ENCODE measurements at places on chromosomes 4 and X.

- DNase-seq, result no peak
Observed at GRCh38 chr4:98623126-98623802, 35.1 kb downstream of the TSPAN5 start.

DNA sequence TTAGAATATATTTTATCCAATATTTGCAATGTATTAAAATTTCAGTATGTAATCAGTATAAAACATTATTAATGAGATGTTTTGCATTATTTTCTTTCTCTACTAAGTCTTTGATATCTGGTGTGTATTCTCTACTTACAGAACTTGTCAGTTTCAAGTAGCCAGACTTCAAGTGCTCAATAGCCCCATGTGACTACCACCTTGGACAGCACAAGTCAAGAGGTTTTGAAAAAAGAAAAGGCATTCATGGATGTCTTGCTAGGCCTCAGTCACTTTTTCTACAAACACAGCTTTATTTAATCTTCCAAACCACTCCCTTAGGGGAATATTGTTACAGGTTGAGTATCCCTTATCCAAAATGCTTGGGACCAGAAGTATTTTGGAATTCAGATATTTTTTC is 189.4 kb downstream of the QDPR start:
- no peak for DNase-seq

DNA sequence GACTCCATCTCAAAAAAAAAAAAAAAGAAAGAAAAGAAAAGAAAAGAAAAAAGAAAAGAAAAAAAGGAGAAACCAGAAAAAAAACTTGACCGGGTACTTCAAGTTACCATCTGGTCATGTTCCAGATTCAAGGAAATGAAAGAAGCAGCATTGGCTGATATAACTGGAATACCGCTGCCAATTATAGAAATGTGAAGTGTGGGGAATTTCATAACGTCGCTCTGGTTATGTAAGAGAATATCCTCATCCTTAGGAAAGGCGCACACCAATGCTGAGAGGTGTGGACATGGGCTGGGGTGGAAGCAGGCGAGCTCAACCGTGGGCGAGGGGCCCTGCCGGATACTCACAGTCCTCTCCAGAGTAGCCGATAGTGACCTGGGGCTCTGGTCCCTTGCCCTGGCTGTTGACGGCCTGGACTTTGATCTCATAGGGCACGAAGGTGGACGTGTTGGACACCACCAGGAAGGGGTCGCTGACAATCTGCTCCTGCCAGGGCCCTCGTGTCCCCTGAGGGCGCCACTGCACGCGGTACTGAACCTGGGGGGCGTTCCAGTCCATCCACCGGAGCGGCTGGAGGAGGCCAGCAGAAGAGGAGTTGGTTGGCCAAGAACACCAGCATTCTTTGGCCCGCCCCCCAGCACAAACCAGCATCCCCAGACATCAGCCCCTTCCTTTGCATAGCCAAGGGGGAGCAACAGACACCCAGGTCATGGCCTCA is 19.5 kb downstream of the L1CAM start:
- DNase-seq, result no peak

DNA sequence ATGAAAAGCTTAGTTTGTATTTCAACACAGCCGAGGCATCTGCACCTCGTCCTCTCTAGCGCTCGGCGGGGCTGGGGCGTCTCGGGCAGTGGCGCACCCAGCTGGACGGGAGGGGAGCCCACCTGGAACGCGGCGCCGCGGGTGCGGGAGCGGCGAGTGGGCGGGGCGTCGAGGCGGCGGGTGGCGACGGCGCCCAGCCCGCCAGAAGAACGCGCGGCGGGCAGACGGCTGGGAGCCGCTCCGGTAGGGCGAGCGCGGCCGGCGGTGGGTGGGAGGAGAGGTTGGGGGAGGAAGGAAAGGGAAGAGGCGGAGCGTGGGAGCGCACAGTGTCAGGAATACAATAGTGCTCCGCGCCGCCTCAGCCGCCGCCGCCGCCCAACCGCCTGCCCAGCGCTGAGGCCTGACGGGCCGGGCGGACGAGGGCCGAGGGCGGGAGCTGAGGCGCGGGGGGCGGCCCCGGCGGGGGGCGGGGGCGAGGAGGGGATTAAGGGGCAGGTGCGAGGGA is at the start of gene JADE3:
Gene JADE3 (plus strand): TSS at position 324 of the 505 bp plus-strand sequence. CDS start 72,474 bp downstream, outside the sequence.
- DNase-seq, result peak; percentile 1
